Uterine smooth muscle cell (primary cell): ENCODE measurements at places on chromosomes 1 and 21. TPM values are rescaled to one million over a fixed set of nuclear protein-coding genes. Genes with fewer than 3 reads are reported as not detected.

NR5A2 gene
- under 0.01 TPM in 1 of 2 replicates, not detected in the other for total RNA-seq

DIO1 gene
- total RNA-seq, result not detected in 2 replicates

TCHHL1 gene
- not detected in 2 replicates for total RNA-seq

ODR4 gene
- 19.9 and 22.5 TPM in 2 replicates for total RNA-seq

IL10 gene
- not detected in 2 replicates for total RNA-seq

HES4 gene
- 2.0 and 3.7 TPM in 2 replicates for total RNA-seq

ZNF648 gene
- total RNA-seq, result not detected in 2 replicates

NUP210L gene
- total RNA-seq, result under 0.01 and 0.12 TPM in 2 replicates

STUM gene
- total RNA-seq, result not detected in 2 replicates

SERINC2 gene
- 7.6 and 8.4 TPM in 2 replicates for total RNA-seq

CCDC17 gene
- total RNA-seq, result 0.77 and 0.87 TPM in 2 replicates

ZBTB21 gene
- 10.6 and 11.1 TPM in 2 replicates for total RNA-seq

ATP6V1G3 gene
- not detected in 2 replicates for total RNA-seq

PPIAL4G gene
- total RNA-seq, result under 0.01 TPM in 1 of 2 replicates, not detected in the other

ACKR1 gene
- not detected in 2 replicates for total RNA-seq

TM2D1 gene
- 40.1 and 52.7 TPM in 2 replicates for total RNA-seq

ADCY10 gene
- under 0.01 TPM in 2 replicates for total RNA-seq

SAMSN1 gene
- total RNA-seq, result not detected in 2 replicates

PBX1 gene
- total RNA-seq, result 61.1 and 62.4 TPM in 2 replicates

SV2A gene
- 23.2 and 39.7 TPM in 2 replicates for total RNA-seq

OLFM3 gene
- total RNA-seq, result not detected in 2 replicates

C1orf94 gene
- under 0.01 and 0.12 TPM in 2 replicates for total RNA-seq

ALX3 gene
- total RNA-seq, result not detected in 2 replicates

TINAGL1 gene
- total RNA-seq, result 3.4 and 28.4 TPM in 2 replicates

KANK4 gene
- under 0.01 TPM in 1 of 2 replicates, not detected in the other for total RNA-seq
